ENCODE measurements at places on chromosomes 4 and X.
A peak's percentile ranks its signal among the peaks of the same experiment; 100 is the strongest.

- DNase-seq, result peak; percentile 52
These were observed 22.0 kb upstream of the SMIM31 start for GRCh38 chr4:164731827-164732474.

- DNase-seq, result peak; percentile 36
These were observed 4.9 kb upstream of the ZNF81 start for GRCh38 chrX:47831788-47832187.

DNA sequence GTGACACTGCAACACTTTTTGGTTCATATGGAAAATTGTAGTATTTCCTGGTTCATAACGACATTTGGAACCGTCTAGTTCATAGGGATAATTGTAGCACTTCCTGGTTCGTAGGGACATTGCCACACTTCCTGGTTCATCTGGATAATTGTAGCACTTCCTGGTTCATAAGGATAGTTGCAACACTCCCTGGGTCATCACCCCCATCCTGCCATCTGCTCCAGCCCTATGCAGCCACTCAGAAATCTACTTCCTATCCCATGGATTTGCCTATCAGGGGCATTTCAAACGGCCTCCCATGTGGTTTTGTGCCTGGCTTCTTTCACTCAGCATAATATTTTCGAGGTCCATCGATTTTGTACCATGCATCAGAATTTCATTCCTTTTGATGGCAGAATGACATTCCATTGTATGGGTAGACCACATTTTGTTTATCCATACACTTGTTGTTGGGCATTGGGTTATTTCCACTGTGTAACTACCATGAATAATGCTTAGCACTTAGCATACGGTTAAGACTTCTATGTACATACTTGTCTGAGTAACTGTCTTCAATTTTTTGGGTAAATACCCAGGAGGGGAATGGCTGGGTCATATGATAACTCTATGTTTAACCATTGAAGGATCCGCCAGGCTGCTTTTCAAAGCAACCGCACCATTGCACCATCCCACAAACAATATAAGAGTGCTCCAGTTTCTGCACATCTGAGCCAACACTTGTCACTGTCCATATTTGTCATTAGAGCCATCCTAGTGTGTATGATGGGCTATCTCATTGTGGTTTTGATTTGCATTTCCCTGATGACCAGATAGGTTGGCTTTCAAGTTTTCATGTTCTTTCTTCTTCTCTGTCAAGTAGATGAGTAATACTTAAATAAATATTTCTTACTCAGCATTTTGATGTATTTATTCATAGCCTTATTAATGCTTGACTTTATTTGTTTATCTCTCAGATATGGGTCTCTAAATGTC is 58.3 kb upstream of the CD99 start:
- DNase-seq, result no peak

DNA sequence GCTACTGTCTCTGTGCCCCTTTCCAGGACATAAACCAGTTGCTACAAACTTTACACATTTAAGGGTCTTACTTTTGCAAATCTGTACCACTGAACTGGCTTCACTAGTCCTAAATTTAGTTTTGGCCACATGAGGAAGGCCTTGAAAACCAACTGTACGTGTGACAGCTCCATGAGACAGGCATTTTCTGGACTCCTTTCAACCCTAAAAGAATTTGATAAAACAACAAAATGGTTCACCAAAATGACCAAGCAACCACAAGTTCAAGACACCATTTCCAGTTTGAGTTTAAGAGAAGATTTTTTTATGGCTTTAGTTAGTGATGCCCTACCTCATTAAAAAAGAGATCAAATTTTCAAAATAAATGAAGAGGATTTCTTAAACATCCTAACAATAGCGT is 246.4 kb downstream of the ZNF674 start:
- peak; percentile 9 for DNase-seq

DNA sequence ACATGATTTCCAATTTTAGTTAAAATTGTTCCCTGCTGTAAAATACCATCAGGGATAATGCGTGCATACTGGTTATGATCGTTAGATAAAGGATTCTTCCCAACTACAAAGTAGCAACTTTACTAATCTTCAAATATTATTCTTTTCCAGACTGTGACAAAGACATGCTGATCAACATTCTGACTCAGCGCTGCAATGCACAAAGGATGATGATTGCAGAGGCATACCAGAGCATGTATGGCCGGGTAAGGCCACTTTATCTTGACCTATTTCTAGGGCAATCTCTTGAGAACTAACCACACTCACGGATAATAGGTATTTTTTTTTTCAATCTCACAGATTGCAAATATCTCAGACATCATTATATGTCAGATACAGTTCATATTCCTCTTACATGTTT is 47.0 kb downstream of the ANXA10 start:
- peak; percentile 57 for DNase-seq

- no peak for DNase-seq
These were observed 113.4 kb downstream of the ANXA5 start for GRCh38 chr4:121583396-121583795.
